Fibroblast of lung (primary cell): ENCODE measurements at places on chromosomes 3 and 15. TPM values are rescaled to one million over a fixed set of nuclear protein-coding genes. Genes with fewer than 3 reads are reported as not detected.
A peak's percentile ranks its signal among the peaks of the same experiment; 100 is the strongest.

GRCh38 chr15:58564981-58565380 lies 133.2 kb downstream of the LIPC start:
- no peaks in the 10 kb centered on the region for H3K27me3 ChIP-seq
- no peak for DNase-seq
- no peak overlapping the region for H3K27ac ChIP-seq

The BCL2A1 gene
- 5.9 and 8.9 TPM in 2 replicates for total RNA-seq

The EIF5A2 gene
- 14.6 and 14.7 TPM in 2 replicates for total RNA-seq

DNA sequence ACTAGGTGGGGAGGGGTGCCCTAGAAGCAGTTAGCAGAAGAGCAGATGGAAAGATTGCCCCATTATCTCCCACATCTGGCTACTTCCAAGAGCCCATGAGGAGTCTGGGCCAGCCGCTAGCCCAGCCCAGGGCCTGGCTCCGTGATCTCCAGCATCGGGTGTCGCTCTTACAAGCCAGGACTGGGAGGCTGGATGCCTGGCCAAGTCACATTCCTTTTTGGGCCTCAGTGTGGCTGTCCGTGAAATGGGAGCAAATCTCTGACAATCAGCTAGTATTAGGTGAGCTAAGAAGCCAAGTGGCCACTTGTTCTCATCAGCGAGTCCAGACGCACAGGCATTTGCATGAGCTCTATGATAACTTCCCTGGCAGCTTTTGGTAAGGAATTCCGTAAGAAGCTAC lies 23.3 kb upstream of the DOCK3 start:
- DNase-seq, result no peak
- H3K27ac ChIP-seq, result no peak overlapping the region
- no peaks in the 10 kb centered on the region for H3K36me3 ChIP-seq
- no peak overlapping the region for H3K4me3 ChIP-seq

The SLC6A20 gene
- not detected in 2 replicates for total RNA-seq

The CCDC9B gene
- total RNA-seq, result 14.4 and 38.0 TPM in 2 replicates

DNA sequence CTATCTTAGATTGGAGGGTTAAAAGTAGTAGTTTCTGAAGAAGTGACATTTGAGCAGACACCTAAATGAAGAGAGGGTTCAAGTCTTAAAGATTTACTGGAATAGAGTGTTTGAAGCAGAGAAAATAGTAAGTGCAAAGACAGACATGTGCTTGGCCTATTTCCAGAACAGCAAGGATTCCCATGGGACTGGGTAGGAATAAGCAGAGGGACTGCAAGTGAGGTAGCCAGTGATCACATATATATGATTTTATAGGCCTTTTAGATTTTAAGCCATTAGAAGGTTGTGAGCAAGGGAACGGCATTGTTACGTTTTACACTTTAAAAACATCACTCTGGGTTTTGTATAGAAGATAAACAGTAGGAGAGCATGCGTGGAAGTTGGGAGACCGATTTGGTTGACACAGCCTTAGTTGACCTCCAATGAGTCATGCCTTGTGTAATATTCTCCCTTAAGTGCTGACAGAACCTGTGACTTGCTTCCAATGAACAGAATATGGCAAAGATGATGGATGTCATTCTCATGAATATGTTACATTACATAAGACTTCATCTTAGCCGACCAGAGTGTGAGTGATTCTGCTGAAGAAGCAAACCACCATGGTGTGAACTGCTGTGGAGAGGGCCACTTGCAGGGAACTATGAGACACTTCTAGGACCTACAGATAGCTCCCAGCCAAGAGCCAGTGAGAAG lies 37.1 kb upstream of the SLC4A7 start:
- H3K4me3 ChIP-seq, result no peak overlapping the region
- DNase-seq, result peak; percentile 91
- peaks cover 30% of the 10 kb centered on the region for H3K4me1 ChIP-seq
- no peaks in the 10 kb centered on the region for H3K27me3 ChIP-seq

- peak; percentile 53 for DNase-seq
- H3K27me3 ChIP-seq, result no peaks in the 10 kb centered on the region
- no peak overlapping the region for H3K27ac ChIP-seq
- H3K4me1 ChIP-seq, result peaks cover 12% of the 10 kb centered on the region
- H3K36me3 ChIP-seq, result no peaks in the 10 kb centered on the region
- no peak overlapping the region for H3K4me3 ChIP-seq
Observed at GRCh38 chr3:126925411-126926171, 57.3 kb upstream of the PLXNA1 start.

The DUOX2 gene
- total RNA-seq, result not detected in 2 replicates

GRCh38 chr3:133756716-133757694 lies 10.8 kb downstream of the TF start:
- H3K4me3 ChIP-seq, result no peak overlapping the region
- no peaks in the 10 kb centered on the region for H3K27me3 ChIP-seq
- no peak overlapping the region for H3K27ac ChIP-seq

- peaks cover 2% of the 10 kb centered on the region for H3K36me3 ChIP-seq
- H3K27me3 ChIP-seq, result no peaks in the 10 kb centered on the region
- H3K4me1 ChIP-seq, result no peaks in the 10 kb centered on the region
- no peak for DNase-seq
- no peak overlapping the region for H3K27ac ChIP-seq
- no peak overlapping the region for H3K4me3 ChIP-seq
Observed at GRCh38 chr3:101819649-101820206, 29.6 kb upstream of the NFKBIZ start.

DNA sequence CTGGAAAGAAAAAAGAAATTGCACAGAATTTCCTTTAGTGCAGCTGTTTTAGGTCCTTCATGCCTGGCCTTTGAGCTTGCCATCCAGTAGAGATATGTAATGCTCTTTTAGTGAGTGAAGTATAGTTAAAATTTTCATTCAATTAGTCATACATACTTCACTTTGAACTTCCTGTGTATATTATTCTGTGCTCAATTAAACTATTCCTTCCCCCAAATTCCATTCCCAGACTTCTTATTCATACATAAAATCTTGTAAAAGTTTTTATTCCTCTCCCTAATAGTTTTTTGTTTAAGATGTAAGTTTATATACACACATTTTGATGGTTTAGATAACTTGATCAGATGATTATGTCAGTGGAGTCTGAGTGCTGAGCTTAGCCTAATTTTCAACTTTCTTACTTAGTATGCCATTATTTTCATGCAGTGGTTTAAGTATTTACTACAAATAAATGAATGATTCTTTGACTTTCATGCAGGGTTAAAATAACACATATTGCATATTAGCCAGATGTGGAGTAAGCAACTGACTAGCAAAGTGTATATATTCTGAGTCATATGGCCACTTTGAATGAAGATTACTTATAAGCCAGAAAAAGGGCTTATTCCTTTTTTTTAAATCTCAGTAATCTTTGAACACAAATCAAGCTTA lies 42.5 kb upstream of the ABHD10 start:
- peak overlapping the region; percentile 83 for H3K27ac ChIP-seq
- H3K4me1 ChIP-seq, result peaks cover 14% of the 10 kb centered on the region
- H3K36me3 ChIP-seq, result peaks cover 3% of the 10 kb centered on the region
- DNase-seq, result peak; percentile 88
- H3K27me3 ChIP-seq, result no peaks in the 10 kb centered on the region

DNA sequence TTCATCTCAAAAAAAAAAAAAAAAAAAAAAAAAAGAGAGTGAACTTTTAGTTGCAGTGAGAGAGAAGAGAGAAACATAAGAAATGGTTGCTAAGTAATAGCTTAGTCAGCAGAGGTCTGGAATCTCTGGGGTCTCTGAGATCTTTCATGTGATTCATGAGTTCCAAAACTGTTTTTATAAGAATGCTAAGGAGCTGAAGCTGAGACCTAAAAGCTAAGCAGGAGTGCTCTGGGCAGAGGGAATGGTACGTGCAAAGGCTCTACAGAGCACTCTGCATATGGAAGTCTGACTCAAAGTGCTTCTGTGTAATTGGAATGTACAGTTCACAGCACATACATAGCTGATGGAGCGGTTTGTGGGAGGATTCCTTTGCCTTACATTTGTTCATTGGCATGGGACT lies 66.3 kb upstream of the LRIG1 start:
- H3K27ac ChIP-seq, result no peak overlapping the region
- no peaks in the 10 kb centered on the region for H3K36me3 ChIP-seq
- H3K27me3 ChIP-seq, result no peaks in the 10 kb centered on the region
- no peak overlapping the region for H3K4me3 ChIP-seq
- peak; percentile 31 for DNase-seq

DNA sequence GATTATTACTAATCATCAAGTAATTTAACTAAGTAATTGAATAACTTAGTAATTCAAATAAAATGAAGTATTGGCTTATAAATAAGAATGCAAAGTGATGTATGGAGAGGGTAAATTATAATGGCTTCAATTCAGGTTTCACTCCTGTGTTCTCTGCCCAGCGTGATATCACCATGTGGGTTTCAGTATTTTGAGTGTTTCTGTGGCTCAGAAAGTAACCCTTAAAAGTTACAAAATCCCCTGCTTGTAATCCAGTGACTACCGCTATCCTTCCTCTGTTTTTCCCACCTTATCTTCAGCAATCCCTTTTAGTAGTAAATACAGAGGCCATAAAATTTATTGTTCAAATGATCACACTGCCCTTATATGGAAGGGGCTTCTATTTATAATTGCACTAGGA lies 316.4 kb upstream of the CFAP20DC start:
- DNase-seq, result no peak
- H3K4me1 ChIP-seq, result no peaks in the 10 kb centered on the region
- H3K36me3 ChIP-seq, result no peaks in the 10 kb centered on the region
- no peak overlapping the region for H3K27ac ChIP-seq
- no peak overlapping the region for H3K4me3 ChIP-seq

The GRM2 gene
- under 0.01 TPM in 2 replicates for total RNA-seq

The FSIP1 gene
- total RNA-seq, result 3.9 and 5.1 TPM in 2 replicates

The CHDH gene
- 0.77 and 0.83 TPM in 2 replicates for total RNA-seq

DNA sequence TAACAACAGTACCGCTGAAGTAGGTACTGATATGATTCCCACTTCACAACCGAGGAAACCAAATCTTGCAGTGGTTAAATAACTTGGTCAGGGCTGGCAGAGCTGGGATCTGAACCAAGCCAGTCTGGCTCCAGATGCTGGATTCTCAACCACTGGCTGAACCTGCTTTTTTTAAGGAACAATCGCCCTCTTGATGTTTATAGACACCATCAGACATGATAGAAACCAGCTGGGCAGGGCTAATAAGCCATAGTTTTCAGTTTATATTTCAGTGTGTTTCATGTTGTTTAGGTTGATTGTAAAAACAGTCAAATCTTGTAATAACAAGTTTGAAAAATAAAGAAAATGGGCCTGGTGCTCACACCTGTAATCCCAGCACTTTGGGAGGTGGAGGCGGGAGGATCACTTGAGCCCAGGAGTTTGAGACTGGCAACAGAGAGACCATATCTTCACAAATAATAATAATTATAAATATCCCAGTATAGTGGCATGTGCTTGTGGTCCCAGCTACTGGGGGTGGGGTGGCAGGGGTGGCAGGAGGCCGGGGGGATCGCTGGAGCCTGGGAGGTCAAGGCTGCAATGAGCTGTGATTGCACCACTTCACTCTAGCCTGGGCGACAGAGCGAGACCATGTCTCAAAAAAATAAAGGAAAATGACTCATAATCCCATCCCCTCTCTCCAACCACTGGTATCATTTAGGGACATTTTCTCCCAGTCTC lies 36.7 kb downstream of the XYLB start:
- H3K27me3 ChIP-seq, result no peaks in the 10 kb centered on the region
- no peak overlapping the region for H3K27ac ChIP-seq
- H3K4me3 ChIP-seq, result no peak overlapping the region
- peak; percentile 47 for DNase-seq
- H3K36me3 ChIP-seq, result peaks cover 2% of the 10 kb centered on the region

DNA sequence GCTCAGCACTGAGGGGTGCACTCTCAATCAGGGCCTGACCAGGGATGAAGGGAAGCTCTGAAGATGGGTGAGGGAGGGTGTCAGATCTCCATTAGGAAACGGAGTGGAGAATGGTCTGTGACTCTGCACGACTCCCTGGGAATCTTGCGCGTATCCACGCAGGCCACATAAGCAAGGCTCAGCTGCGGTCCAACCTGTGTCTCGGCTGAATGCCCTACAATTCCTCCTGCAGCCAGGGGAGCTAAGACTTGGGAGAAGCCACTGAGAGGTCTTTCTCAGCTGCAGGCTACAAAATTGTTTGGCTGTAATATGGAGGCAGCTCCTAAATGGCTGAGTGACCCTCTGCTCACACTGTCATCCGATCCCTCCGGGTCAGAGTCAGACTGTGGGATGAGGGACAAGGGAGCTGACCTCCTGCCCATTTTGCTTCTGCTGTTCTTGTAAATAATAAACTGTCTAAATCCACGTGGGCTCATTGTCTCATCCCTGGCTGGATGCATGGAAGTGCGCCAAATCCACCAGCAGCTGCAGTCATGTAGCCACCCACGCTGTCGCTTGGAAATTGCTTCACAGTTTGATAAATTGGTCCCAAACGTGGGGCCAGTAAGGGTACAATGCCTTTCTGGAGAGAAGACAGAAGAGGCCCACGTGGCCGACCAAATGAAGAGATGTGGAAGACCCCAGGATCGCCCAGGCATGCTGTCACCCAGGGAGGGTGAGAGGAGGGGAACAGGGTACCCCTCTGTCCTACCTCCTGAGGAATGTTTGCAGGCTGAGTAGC lies 30.5 kb downstream of the ALS2CL start:
- no peaks in the 10 kb centered on the region for H3K36me3 ChIP-seq
- H3K27ac ChIP-seq, result no peak overlapping the region
- H3K4me3 ChIP-seq, result no peak overlapping the region
- H3K4me1 ChIP-seq, result no peaks in the 10 kb centered on the region
- H3K27me3 ChIP-seq, result no peaks in the 10 kb centered on the region
- DNase-seq, result peak; percentile 74

- H3K4me1 ChIP-seq, result no peaks in the 10 kb centered on the region
- H3K4me3 ChIP-seq, result no peak overlapping the region
- DNase-seq, result no peak
- no peak overlapping the region for H3K27ac ChIP-seq
Observed at GRCh38 chr3:73351423-73352071, 273.2 kb downstream of the PDZRN3 start.

GRCh38 chr15:68302729-68303128 lies 25.2 kb downstream of the FEM1B start:
- peaks cover 2% of the 10 kb centered on the region for H3K36me3 ChIP-seq
- no peak overlapping the region for H3K27ac ChIP-seq
- H3K4me3 ChIP-seq, result no peak overlapping the region
- DNase-seq, result no peak
- H3K4me1 ChIP-seq, result no peaks in the 10 kb centered on the region

The HRH1 gene
- 30.6 and 32.6 TPM in 2 replicates for total RNA-seq

GRCh38 chr15:90264671-90265070 lies 801 bp upstream of the NGRN start:
- peak overlapping the region; percentile 93 for H3K27ac ChIP-seq
- H3K36me3 ChIP-seq, result no peaks in the 10 kb centered on the region
- H3K4me3 ChIP-seq, result peak overlapping the region; percentile 92

- H3K4me3 ChIP-seq, result no peak overlapping the region
- H3K27ac ChIP-seq, result no peak overlapping the region
- no peaks in the 10 kb centered on the region for H3K36me3 ChIP-seq
- DNase-seq, result no peak
Observed at GRCh38 chr3:157394411-157394810, 42.2 kb upstream of the PTX3 start.
